ENCODE measurements at places on chromosomes 12 and 14. TPM values are rescaled to one million over a fixed set of nuclear protein-coding genes. Genes with fewer than 3 reads are reported as not detected.

ING4 gene
- total RNA-seq: 53.5 TPM

CLEC6A gene
- total RNA-seq: not detected

DDX11 gene
- 16.4 TPM for total RNA-seq

LMNTD1 gene
- total RNA-seq: 0.44 TPM

CAPZA3 gene
- not detected for total RNA-seq
